ENCODE measurements at places on chromosomes 2 and 18.
A peak's percentile ranks its signal among the peaks of the same experiment; 100 is the strongest.

DNA sequence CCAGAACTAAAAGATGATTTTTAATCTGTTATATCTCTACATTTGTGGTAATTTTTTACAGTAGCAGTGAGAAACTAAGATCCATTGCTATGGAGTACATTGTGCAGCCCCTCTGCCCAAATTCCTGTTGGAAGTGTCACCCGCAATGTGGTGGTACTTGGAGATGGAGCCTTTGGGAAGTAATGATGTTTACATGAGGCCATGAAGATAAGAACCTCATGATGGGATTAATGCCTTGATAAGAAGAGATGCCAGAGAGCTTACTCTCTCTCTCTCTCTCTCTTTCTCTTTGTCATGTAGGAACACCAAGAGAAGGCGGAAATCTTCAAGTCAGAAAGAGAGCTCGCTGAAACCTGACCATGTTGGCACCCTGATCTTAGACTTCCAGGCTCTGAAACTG is 535.4 kb downstream of the PID1 start:
- DNase-seq: no peak

GRCh38 chr2:656676-657075 is 20.5 kb downstream of the TMEM18 start:
- DNase-seq: no peak

- DNase-seq: no peak
Measured at GRCh38 chr18:24877066-24877465, 416.6 kb downstream of the HRH4 start.

DNA sequence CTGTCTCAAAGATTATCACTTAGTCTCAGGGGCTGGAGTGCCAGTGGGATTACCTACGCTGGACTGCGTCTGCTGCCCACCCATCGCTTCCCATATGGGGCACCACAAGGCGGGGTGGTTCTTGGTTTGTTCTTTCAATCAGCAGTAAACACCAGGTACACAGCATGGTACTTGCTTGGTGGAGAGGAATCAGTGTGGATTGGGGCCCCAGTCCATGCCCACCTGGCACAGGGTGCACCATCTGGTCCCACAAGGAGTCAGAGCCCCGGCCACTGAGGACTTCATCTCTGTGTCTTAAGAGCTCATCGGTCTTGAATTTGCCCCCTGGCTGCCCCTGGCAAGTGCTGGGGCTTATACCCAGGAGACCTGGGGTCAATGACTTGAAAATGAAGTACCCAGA is 96.2 kb downstream of the GLI2 start:
- DNase-seq: no peak

DNA sequence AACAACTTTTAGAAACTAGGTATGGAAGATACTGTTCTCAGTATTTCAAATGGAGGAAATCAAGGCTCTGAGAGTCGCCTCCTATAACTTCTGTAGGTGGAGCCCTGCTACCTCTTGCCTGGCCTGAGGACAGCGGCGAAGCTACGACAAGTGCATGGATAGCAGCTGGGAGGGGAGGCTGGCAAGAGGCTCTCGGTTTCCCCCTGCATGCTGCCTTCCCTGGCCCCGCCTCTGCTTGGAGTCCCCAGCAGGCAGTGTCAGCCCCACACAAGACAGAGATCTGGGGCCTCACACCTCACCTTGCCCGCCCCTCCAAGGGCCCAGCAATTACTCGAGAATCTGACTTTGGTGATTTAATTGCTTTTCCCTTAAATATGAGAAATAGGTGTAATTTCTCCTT is 107.6 kb upstream of the POU3F3 start:
- no peak for DNase-seq

- DNase-seq: no peak
Measured at GRCh38 chr18:22098563-22098989, 70.8 kb upstream of the GATA6 start.

DNA sequence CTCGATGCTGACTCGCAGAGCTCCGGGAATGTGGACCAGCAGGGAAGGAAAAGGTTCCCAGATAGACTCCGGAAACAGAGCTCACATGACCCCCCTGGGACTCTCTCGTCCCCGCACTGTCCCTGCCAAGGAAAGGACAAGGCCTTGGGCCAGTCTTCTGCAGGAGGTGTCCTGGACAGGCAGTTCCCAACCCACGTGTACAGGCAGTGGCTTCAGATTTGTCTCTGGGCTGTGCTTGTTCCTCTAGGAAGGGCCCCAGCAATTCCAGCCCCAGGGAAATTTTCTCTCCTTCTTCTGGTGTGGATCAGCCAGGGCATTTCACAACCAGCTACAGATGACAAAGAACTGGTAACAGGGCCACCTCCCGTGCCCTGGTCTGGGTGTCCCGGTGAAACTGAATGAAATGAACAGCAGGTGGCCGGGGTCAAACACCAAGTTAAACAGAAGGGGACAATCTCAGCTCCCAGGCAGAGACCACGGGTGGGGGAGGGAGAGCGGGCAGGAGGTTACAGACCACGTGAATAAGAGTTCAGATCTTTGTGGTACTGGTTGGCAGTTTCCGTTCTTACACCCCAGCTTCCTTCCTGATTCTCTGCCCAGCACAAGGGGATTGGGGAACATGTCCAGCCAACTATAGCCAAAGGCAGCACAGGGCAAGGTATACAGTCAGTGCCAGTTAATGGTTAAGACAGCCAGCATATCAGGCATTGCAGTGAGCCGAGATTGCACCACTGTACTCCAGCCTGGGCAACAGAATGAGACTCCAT is 52.2 kb upstream of the CAB39 start:
- no peak for DNase-seq

- peak; percentile 14 for DNase-seq
Measured at GRCh38 chr2:66573821-66574233, 138.9 kb downstream of the MEIS1 start.

DNA sequence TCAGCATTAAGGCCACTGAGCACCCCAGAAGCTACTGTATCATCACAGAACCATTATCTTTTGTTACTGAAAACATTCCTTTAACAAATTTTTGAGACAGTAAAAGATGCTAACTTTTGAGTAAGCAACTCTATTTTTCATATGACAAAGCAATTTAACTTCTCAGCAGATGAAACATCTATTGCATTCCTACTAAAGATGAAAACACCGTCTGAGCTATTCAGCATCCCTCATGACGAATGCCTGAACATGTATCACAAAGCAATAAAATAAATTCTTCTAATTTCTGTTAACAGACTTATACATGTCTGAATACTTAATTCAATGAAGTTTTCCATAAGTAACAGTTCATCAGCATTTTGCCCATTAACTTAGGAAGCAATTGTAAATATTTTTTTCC is 23.9 kb downstream of the CHN1 start:
- no peak for DNase-seq

DNA sequence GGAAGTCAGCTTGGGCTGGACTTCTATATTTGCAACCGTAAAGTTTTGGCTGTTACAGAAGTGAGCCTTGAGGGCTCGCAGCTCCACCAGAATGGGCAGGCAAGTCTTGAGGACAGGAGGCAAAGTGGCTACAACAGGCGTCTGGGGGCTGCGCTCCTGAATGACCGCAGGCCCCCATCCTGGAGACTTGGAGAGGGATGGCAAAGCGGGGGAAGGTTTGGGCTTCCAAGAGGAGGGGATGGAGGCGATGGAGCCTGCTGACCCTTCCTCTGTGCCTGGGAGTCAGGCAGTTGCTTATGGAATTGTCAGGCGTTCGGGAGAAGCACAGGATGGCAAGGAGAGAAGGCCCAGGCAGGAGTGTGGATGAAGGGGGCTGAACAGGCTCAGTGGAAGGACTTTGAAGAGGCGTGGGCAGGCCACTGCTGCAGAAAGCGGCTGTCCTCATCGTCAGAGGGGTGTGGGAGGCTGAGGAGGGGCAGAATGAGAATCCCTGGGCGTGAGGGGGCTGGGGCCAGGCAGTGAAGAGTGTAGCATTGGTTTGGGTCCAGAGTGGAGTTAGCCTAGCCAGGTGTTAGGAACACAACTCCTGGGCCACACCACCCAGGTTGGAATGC is 72.3 kb downstream of the INHBB start:
- DNase-seq: no peak

DNA sequence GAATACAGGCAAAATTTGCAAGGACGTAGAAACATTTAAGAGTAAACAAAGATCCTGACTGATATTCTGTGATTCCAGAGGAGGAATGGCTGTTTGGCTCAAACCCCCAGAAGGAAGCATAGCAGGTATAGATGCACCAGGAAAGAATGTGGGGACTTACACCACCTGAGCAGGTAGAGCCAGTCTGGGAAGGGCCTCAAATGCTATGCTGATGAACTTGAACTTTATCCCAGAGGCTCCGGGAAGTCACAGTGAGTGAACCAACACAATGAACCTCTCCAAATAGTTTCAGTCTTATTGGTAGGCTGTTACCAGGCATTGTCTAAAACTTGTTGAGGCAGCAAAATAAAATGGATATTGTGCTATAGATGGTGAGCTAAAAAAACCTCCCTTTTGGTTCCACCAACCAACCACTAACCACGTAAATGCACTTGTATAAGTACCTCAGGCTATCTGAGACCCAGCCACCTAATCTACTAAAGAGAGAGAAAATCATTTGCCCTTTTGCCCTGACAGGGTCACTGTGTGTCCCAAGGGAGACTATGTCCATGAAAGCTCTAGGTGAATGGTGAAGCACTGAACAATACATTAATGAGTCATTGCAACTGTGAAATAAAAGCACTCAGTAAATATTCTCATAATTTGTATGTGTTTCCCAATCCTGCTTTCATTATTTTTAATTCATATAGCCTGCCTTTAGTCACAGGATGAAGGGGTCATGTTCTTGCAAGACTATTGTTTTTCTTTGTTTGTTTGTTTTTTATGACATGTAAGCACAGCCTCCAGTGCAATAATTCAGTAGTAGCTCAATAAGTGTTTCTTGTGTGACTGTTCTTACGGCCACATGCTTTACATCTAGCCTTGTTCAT is 911.6 kb downstream of the EPHA4 start:
- DNase-seq: no peak

DNA sequence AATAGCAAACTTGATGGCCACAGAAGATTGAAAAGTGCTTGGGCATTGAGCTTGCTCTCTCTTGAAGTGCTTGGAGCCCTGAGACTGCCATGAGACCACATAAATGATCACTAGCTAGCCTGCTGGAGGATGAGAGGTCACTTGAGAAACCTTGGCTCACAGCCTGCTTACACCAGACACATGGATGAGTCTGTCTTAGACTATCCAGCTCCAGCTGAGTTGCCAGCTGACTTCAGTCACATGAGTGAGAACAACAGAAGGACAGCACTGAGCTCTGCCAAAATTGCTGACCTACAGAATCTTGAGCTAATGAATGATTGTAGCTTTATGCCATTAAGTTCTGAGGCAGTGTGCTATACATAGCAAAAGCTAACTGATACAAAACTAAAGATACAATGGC is 18.1 kb downstream of the NABP1 start:
- peak; percentile 60 for DNase-seq

DNA sequence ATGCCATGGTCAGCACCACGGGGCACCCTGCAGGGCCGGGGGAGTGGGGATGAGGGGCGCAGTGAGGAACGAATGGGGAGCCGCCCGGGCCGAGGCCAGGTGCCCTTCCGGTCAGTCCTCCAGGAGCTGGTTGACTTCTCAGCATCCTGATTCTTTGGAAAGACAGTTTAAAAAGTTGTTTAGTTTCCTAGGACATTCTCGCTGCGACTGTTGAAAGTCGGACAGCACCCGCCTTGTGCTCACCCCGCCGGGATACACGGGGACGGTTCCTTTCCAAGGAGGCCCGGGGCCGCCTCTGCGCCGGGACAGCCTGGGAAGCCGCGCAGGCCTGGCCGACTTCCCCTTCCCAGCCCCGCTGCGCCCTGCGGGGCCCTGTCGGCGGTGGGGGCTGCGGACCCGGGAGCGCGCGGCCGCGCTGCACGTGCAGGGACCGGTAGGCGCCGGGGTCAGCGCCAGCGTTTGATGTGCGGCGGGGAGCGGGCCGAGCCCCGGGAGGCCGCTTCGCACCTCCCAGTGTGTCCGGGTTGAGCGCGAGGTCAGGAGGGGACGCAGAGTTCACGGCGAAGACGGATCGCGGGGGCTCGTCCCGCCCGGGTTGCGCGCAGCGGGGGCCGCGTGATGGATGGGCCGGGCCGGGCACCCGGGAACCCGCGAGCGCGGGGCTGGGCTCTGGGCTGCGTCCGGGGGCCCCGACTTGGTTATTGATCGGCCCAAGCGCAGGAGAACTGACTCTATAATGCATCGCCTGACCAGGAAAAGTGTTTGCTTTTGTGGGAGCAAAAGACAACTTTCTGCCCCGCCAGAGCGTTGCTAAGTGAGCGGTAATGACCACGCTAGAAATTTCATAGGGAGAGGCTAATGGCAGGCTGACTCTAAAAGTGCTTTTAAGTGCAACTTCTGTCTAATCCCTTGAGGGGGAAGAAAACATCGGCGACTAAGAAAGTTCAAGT is 28.0 kb upstream of the SMIM21 start:
- no peak for DNase-seq

DNA sequence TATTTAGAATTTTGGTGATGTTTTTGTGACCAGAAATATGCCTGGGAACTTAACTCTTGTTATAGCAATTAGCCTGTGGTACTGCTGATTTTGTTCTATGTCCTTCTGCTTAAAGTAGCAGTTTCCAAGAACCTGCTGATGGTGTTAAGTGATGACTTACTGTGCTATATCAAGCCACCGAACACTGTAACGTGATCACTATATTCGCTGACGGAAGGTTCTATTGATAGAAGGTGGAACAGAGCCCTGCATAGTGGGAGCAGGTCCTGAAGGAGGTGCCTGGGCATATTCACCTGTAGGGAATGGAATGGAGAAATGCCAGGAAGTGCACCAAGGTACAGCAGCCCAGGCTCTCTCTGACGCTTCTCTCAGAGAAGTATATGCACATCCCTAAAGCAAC is 76.8 kb downstream of the UXS1 start:
- DNase-seq: no peak

DNA sequence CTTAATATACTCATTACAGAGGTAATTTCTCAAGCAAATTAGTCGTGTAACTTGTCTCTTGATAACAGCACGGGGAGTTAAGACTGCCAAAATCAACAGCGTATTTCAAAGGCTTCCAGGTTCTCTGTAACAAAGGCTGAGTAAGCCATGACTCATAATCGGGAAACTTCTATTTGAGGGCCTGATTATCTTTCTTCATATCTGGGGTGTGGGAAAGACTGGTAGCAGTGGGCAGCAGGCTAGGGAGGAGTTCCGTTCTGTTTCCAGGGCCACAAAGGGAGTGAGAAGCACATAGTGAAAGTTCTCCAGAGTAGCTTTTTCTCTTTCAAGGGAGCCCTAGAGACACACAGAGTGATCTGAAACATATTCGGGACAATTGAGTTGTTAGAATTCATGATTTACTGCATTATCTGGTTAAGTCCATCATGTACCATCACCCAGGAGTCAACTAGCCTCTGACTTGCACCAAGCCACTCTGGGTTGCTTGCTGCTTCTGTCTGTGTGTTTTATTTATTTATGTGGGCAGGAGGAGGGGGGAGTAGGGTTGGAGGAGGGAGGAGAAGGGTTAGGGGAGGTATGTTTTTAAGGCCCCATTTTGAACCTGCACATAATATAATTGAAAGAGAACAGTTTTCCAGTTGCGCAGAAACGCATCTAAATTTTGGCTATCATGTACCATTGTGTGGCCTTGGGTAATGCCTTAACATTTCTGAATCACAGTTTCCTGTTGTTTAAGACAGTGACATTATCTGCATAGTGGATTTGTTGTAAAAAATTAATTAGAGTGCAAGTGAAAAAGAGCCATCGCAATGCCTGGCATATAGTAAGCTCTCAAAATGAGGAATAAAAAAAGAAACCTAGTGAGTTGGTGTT is 80.5 kb upstream of the ITPRID2 start:
- peak; percentile 99 for DNase-seq
